ENCODE measurements at places on chromosomes 6 and 20.

GRCh38 chr6:169802790-169803189 is 51.4 kb downstream of the ERMARD start:
- no peak for DNase-seq

DNA sequence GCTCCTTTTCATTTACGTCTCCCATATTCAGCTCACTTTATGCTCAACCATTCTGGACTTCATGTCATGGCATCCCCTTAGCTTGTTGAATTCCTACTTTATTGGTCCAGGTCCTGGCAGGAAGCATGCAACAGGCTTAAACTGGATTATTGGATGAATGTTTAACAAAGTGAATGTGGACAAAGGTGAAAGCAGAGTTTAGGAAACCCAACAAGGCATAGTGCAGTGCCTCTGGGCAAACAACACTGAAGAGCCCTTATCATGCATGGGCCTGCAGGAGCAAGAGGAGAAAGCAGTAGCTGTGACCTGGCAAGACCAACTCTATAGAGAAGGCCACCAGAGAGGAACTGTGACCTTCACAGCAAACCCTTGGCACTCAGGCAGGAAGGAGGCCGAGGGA is 5.3 kb upstream of the ANKRD66 start:
- DNase-seq, result no peak

GRCh38 chr6:56416247-56416646 is 168.9 kb upstream of the COL21A1 start:
- no peak for DNase-seq

DNA sequence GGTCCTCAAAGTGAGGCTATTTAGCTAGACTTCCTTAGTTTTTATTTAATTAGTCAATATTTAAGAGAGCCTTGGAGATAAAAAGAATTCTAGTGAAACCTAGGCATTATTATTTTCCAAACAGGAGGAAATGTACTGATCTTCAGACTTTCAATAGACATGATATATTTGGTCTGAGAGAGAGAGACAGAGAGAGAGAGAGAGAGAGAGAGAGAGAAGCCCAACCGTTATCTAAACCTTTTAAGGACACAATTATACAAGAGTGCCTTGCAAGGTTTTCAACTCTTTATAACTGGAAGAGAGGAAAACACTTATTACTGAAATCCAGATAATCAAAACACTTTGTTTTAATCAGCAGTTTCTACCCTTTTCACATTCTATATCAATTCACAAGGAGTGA is 64.8 kb downstream of the BACH2 start:
- no peak for DNase-seq

DNA sequence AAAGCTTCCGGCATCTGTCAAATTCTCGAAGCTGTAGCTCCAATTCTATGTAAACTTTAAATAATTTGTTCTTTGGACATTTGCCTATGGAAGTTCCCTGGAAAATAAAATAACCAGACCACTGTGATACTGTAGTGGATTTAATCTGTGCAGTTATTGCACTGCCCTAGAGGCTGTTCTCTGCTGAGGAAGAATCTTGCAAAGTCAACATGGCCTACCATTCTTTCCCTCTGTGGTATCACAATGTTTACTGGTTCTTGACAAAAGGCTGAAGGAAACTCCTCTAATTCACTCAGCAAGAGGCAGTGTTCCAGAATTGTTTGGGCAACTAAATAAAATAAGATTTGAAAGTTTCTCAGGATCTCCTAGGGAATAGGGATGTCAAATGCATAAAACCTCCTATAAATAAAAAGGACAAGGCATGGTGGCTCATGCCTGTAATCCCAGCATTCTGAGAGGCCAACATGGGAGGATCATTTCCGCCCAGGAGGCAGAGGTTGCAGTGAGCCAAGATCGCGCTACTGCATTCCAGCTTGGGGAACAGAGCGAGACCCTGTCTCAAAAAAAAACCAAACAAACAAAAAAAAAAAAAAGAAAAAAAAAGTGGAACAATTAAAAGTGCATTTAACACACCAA is 12.4 kb downstream of the CRNKL1 start:
- no peak for DNase-seq

GRCh38 chr6:169640351-169640852 is 61.4 kb downstream of the WDR27 start:
- no peak for DNase-seq

DNA sequence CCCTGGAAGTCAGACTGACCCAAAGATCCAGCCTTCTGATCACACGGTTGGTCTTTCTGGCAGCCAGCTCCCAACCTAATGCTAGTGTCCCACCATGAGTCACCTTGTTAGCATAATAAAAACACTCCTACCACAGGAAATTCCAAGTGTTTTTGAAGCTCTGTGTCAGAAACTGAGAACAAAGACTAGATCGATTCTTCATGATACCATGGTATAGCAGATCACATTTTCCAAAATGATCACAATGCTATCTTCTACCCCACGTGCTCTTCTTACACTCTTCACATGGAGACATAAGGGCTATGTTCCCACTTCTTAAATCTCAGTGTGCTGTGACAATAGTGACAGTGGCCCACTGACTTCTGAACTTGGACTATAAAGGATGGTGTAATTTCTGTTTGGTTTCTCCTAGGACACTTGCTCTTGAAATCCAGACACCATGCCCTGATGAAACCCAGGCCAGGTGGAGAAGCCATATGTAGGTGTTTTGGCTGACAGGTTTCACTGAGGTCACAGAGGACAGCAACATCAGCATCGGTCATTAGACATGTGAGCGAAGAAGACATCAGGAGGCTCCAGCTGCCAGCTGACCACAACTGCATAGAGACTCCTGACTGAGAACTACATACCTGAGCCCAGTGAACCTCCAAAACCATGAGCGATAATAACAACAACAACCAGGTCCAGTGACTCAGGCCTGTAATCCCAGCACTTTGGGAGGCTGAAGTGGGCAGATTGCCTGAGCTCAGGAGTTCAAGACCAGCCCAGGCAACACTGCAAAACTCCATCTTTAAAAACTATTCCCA is 57.5 kb downstream of the MKKS start:
- no peak for DNase-seq

- DNase-seq, result no peak
These were observed 43.6 kb upstream of the IYD start for GRCh38 chr6:150325066-150325772.

DNA sequence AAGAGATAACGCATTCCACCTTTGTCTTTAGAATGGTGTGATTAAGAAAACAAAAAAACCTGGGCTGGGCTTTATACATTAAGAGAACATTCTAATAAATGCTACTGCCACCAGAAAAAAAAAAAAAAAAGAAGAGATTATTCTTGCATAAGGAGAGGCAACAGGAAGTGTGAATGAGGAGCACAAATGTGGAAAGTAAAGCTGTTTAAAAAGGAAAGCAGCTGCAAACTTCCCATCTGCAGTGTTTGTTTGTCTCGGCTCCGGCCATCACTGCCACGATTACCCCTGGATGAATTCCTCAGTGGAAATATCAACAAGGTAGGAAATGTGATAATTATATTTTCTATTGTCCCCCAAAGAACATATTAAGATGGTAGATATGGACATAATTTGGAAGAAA is 223.9 kb downstream of the PHF3 start:
- DNase-seq, result no peak

- peak; percentile 76 for DNase-seq
These were observed 2.1 kb upstream of the LAMA5 start for GRCh38 chr20:62368976-62369814.

GRCh38 chr6:110296241-110297025 is 61.7 kb downstream of the METTL24 start:
- no peak for DNase-seq

DNA sequence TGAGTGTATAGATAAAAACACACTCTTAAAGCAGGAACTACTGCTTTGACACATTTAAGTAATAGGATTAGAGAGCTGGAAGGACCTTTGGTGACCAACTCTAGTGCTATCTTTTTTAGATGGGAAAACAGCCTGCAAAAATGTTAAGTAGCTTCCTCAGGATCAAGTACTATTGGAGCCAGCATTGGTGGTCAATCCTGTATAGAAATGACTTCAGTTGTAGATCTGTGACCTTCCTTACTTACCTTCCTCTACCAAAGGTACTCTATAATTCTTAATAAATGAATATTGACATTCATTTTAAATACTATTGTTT is 18.7 kb downstream of the KCNQ5 start:
- DNase-seq, result no peak

GRCh38 chr20:52937591-52938100 is 34.5 kb upstream of the TSHZ2 start:
- no peak for DNase-seq

- DNase-seq, result no peak
These were observed 61.5 kb downstream of the RREB1 start for GRCh38 chr6:7169296-7169721.

GRCh38 chr6:4916954-4917561 is 86.8 kb downstream of the RPP40 start:
- DNase-seq, result no peak

GRCh38 chr20:54197621-54198604 is 10.0 kb upstream of the PFDN4 start:
- DNase-seq, result no peak

DNA sequence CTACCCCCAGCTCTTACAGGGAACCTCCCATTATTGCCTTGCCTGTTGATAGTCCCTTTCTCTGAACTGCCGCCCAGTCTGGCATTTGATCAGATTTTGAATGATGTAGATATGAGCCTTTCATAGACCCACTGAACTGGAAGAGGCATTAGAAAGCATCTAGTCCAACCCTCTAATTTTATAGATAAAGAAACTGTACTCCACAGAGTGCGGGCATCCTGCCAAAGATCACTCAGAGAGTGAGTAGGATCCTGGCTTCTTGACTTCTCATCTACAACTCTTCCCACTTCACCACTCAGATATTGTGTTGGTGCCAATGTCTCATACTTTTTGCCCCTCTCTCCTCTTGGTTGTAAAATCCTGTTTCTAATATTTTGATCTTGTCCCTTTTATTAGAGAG is 179.2 kb upstream of the BMP2 start:
- no peak for DNase-seq

- DNase-seq, result no peak
These were observed 75.1 kb downstream of the LY86 start for GRCh38 chr6:6663421-6664135.

DNA sequence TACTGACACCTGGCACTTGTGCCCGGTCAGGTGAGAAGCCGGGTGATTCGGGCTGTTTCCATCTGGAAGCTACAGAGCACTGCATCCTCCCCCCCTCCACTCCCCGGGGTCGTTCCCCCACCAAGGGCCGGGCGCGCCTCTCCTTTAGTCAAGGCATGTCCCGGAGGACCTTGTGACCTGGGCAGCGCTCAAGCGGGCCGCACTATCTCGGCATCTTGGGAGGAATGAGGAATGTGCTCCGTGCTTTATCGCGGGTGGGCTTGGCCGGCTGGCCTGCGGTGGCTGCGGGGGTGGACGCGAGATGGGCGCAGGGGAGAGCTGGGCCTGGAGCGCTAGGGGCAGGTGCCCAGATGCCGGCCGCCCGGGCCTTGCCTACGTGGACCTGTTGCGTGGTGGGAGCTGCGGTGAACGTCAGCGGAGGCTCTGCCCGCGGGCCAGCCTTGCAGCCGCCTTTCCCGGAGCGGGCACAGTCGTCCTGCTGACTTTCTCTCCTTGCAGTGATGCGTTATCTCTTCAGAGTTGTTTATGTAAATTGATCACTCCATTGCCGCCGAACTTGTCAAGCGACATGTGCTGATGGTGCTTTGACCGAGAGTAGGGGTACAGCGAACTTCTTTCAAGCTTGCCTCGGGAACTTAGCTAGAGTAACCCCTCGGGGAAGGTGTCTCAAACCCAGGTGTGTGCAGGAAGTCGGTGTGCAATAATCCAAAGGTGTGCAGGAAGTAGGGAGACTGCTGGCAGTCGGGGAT is 1.1 kb downstream of the LRRC1 start:
- DNase-seq, result peak; percentile 54

DNA sequence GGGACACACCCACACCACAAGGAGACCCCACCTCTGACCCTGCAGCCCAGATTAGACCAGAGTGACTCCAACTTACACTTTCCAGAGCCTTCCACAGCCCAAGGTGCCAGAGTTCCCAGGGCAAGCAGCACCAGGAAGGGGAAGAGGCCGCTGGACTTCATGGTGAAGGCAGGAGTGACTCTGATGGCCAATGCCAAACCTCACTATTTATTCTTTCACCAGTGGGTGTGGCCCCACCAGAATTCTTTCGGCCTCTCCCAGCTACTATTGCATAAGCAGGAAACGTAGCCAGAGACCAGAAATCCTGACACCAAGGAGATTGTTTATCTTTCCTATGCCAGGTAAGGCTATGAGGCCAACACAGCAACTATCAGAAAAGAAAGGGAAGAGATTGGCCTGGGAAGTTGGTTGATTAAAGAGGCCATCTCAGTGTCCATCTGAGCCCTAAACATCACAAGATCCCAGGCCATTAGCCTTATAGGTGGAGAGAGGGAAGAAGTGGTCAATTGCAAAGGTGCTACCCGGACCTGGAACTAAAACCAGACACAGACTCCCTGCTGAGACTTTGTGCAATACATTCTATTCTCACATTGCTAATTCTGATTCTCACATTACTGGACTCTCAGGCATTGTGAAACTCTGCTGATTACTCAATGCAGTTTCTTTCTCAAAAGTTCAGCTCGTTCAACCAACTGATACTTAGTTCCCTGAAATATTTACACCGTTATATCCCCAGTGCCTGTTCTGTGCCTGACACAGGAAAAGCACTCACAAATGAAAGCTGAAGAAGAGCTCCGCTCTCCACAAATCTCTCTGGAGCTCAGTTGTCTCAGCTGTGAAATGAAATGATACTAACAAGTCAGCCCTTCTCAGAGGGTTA is at the start of gene SLPI:
Gene SLPI, minus strand, starts transcription at position 182 of the 880 bp plus-strand sequence. Its CDS starts 21 bp downstream, at position 161.
- DNase-seq, result no peak

- no peak for DNase-seq
These were observed 49.9 kb upstream of the TOP1 start for GRCh38 chr20:40978761-40979160.

DNA sequence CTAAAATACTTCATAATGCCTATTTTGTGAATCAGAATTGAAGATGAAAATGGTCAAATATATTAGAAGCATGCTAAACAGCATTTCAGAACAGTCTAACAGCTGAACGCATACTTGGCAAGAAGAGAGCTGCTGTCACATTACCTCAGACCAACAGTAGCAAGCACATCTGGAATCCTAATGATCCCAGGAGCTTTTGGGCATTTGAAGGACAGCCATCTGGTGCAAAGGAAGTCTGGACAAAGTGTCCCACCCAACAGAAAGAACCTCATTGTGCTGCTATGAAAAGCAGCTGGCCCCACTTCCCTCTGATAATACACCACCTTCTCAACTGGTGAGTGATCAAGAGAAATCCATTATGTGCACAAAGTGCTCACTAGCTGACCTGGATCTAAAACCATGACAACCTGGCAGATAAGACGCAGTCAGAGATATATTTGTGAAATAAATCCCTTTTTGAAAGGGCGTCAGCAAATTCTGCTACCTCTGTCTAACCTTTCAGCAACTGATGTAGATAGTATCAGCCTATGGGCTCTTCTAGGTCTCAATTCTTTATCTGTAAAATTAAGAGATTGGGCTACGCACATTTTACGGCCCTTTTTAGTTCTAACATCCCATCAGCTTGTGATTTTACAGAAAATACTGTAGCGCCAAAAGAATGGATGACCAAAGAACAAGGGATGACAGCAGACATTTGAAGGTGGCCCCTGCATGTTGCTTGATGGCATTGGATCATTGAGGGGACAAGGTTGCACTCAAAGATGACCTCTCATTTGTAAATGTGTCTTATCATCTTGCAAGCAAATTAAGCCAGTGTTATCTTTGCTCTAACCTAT is 78.7 kb downstream of the SGK1 start:
- DNase-seq, result no peak

- no peak for DNase-seq
These were observed 4.0 kb downstream of the MKKS start for GRCh38 chr20:10430000-10430466.

GRCh38 chr6:134997133-134997995 is 47.5 kb upstream of the ALDH8A1 start:
- no peak for DNase-seq

GRCh38 chr6:139257821-139258398 is 33.9 kb downstream of the TXLNB start:
- DNase-seq, result no peak
